RKO (cell line): ENCODE measurements at places on chromosomes 12 and 14.

DNA sequence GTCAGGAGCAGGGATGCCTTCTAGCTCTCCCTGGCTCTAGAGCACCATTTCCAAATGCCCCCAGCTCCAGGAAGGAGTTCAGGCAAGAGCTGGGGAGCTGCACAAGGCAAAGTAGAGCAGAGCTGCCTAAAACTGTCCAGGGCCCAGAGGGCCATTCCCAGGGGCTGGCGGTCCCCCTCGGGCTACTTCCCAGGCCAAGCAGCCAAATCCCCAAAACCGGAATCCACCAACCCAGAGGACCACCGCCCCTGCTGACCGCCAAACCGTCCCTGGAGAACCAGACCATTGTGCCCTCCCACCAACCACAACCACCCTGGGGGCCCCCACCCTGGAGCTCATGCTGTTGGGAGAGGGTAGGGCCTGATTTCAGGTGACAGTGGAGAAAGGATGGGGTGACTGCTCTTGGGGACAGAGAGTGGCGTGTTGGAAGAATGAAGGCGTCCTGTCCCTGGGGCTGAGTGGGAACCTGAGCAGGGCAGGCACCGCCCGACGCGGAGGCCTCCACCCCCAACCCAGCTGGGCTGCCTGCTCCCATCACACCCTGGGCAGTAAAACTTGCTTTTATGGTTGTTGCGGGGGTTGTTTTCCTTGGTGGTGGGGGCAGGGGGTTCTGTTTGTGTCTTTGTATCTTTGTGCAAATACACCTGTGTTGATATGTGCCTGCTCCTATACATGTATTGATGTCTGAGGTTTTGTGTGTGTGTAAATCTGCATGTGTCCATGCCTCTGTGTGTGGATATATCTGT is 24.0 kb upstream of the KRT78 start:
- no peak for DNase-seq

- DNase-seq = no peak
Measured at GRCh38 chr12:83197483-83197914, 510.8 kb downstream of the TMTC2 start.

DNA sequence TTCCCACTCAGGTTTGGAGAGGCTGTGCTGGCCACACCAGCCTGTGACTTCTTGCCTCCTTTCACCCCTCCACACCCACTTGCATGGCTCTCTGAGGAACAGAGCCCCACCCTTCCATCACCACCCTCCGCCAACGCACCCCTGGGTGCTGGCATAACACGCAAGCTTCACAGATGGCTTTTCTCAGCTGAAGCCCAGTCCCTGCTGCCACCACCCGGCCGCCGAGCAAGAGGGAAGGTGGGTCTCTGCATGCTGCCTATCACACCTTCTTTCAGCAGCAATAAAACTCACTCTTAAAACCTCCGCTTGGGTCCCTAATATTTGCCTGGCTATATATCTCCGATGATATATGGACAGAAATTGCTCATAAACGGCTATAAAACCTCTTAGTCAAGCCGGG is 41.6 kb downstream of the SMUG1 start:
- no peak for DNase-seq

GRCh38 chr12:126095748-126096510 is 1030.7 kb downstream of the AACS start:
- no peak for DNase-seq

- DNase-seq = no peak
Measured at GRCh38 chr14:93286212-93286890, 46.5 kb downstream of the BTBD7 start.

DNA sequence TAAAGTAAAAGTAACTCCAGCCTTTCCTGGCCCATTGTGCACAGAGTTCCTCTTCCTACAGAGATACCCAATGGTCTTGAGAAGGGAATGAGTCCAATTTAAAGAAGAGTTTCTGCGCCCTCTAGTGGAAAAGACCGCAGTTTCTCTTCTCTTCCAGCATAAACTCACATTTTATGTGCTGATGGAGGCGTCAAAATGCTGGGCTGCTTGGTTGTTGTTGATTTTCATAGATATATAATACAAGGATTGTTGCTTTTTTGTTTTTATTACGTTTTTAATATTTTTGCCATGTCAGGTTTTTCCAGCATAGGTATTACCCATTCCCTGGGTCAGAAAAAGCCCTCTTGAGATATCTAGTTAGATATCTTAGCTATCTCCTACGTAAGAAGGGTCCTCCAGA is 356.9 kb upstream of the STXBP6 start:
- peak; percentile 66 for DNase-seq

DNA sequence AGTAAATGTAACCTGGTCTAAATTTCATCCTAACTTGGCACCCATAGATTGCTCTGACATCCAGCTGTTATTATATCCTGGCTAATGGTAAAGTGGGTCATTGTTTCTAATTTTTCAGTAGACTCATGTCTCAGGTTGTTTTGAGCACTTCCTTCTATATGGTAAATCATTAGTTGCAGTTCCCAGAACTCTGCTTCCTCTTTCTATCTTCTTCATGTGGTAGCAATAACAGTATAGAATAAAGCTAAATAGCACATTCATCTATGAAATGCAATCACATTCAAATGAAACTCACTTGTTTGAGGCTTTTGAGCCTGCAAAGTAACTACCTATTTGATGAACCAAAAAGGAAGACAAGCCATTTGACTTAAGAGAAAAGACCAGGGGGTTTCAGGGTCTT is 65.1 kb upstream of the GZMB start:
- DNase-seq = no peak

DNA sequence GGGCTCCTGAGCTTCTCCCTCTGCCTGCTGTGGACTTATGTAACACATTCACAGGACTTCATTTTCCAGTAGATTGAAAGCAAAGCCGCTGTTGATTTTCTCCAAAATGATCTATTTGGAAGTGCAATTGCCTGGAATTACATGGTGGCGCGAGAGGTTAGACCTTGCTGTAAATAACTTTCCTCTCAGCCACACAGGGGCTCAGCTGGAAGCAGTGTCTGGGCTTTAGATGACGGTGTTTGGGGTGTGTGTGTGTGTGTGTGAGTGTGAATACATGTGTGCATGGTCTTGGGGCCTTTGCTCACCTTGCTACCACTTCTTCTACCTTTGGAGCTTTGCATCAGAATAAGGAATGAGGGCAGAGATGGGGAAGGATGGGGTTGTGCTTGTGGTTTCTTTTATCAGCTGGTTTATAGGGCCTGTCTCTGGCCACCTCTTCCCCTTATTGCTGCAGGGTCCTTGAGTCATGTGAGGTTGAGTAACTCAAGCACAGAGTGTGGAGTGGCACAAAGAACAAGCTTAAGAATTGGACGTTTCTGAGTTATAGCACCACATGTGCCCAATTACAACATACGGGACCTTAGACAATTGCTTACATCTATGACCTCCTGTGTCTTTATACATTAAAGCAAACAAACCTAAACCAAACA is 280.6 kb downstream of the NRXN3 start:
- DNase-seq = no peak

DNA sequence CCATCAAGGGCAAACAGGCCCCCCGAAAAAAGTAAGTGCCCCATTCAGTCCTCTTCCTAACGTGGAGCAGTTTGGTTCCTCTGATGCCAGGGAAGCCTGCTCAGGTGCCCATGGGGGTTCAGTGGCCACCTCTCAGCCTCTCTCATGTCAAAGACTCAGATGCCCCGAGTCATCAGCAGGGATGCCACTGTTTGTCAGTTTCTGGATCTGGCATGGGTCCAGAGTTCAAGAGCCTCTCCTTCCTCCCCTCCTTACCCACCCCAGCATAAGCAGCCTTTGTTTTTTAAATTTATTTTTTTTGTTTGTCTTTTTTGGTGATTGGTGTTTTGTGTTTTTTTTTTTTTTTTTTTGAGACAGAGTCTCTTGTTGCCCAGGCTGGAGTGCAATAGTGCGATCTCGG is 11.3 kb downstream of the KMT5A start:
- no peak for DNase-seq

DNA sequence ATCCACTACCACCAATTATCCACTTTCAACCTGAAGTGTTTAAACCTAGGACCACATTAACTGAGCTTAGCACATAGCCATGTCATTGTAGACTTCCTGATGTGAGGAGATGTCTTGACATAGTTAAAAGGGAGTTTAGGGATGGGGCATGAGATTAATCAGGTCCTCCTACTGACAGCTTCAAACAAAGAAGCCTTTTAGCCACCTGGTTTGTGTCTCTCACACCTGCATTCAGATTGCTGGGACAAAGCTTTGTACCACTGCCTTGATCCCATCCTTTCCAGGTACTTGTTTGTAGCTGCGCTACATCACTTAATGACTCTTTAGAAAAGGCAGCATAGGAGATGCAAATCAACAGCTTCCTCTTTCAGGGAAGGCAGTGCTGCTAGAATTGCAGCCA is 340.7 kb upstream of the DDHD1 start:
- no peak for DNase-seq

DNA sequence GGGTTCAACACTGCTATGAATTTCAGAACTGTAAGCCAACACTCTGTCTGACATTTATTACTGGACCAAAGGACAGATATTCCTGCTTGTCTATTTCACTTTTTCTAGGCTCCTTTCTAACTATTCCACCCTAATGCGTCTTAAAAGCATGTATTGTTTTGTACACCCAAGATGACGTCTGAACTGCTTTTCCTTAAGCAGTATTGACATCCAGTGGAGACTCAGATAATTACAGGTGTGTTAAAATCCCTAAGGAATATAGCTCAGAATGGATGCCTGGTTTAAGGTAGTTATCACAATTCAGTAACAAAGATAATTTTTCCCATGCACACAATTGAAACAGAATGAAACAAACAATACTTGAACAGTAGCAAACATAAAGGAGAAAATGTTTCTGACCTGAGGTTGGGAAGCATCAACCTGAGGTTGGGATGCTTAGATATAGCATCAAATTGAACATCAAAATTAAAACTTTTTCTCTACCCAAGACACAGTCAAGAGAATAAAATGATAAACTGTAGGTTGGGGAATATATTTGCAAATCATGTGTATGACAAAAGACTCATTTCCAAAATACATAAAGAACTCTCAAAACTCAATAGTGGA is 93.7 kb upstream of the PTPRR start:
- peak; percentile 69 for DNase-seq

DNA sequence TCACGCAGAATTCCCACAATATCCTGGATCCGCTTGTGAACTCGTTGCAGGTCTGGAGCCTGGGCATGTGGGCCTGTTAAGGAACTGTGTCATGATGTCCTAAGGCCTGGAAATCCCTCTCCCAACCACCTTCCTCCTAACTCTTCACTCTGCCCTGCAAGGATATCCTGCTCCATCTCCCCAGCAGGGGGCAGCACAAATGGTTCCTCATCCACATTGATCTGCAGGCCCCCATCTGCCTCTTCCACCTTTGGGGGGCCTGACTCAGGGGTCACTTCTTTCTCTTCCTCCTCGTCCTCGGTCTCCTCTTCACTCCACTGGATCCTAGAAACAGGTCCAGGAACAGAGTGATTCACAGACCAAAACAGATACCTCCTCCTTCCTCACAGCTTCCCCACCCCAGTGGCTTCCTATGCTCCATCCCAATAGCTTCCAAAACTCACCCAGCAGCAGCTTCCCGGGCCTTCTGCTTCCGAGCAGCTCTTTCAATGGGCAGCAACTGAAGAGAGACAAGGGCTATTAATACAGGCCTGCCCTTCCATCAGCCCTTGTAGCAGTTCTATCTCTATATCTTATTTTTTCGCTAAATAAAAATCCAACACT is 4.5 kb downstream of the NOP2 start:
- peak; percentile 45 for DNase-seq

DNA sequence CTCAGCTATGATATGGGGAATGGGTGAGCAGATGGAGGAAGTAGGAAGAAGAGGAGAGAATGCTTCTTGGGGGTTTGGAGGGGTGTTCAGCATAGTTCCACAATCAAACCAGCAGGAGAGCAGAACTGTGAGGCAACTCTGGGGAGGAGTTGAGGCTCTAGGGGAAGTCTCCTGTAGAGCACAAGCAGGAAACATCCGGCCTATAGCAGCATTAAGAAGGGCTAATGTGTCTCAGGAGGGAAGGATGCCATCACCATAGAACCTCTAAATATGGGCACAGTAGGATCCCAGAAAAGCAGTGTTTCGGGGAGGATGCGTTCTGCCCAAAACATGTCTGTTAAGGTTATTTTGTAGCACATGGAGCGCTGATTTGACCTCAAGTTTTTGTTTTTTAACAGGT is 8.4 kb upstream of the SALL2 start:
- no peak for DNase-seq

DNA sequence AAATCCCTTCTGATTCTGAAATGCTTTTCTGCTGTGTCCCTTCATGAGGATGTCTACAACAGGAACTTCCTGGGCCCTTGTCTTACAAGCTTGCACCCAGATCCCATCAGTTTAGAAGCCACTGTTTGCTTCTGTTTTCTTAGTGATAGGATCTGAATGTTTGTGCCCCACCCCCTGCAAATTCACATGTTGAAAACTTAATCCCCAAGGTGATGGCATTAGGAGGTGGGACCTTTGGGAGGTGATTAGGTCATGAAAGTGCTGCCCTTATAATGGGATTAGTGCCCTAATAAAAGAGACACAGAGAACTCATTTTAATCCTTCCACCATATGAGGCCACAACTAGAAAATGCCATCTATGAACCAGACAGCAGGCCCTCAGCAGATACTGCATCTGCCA is 36.0 kb upstream of the GNPNAT1 start:
- DNase-seq = no peak

- DNase-seq = no peak
Measured at GRCh38 chr12:56878010-56878339, 56.2 kb downstream of the SDR9C7 start.

GRCh38 chr12:93078577-93078976 is 149.5 kb upstream of the EEA1 start:
- no peak for DNase-seq

GRCh38 chr14:81434230-81434629 is 34.1 kb upstream of the STON2 start:
- no peak for DNase-seq

DNA sequence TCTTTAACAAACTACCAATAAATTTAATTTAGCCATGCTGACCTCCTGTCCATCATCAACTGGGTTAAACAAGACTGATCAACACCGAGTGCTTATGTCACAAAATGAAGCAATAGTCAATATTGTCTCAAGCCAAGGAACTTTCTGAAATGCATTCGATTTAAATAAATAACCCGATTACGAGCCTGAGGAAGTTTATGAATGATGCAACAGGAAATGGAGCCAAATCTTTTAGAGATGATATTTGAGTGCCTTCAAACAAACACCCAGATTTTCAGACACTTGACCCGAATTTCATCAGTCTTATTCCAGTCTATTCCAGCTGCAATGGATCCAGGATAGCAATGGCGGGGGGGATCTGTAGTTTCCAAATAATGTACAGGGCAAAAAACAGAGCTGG is 27.9 kb downstream of the FAR2 start:
- DNase-seq = no peak

DNA sequence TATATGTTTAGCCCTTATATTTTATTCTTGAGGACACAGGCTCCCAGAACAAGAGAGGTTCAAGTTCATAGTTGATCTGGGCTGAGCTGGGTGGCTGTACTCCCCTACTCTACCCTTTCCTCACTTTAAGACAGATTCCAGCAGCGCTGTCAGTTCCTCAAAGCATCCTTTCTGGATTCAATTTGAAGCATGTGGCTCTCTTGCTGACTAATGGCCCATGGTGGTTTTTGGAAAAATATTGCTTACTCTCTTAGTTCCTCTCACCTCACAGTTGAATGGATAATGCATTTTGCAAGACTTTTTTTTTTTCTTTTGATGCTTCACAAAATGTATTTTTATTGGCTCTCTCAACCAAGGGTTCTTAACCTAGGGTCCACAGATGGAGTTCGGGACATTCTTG is 4.1 kb downstream of the PELI2 start:
- no peak for DNase-seq
